ENCODE measurements at places on chromosomes 2 and 18. TPM values are rescaled to one million over a fixed set of nuclear protein-coding genes. Genes with fewer than 3 reads are reported as not detected.

Gene KDSR
- 9.6 TPM for total RNA-seq

Gene HOXD13
- total RNA-seq: not detected

Gene WDR7
- 64.3 TPM for total RNA-seq

Gene HOXD4
- total RNA-seq: 2.1 TPM

Gene IL1R1
- 5.3 TPM for total RNA-seq

Gene TMEM178A
- total RNA-seq: not detected

Gene RIT2
- not detected for total RNA-seq

Gene PRKAG3
- total RNA-seq: not detected

Gene CTLA4
- 0.16 TPM for total RNA-seq

Gene TMEM37
- total RNA-seq: 0.49 TPM

Gene SAG
- total RNA-seq: not detected

Gene RIF1
- total RNA-seq: 44.9 TPM

Gene CSRNP3
- under 0.01 TPM for total RNA-seq

Gene CFAP53
- total RNA-seq: 0.31 TPM

Gene DLX1
- not detected for total RNA-seq

Gene HOXD8
- total RNA-seq: 12.6 TPM

Gene SERPINB3
- total RNA-seq: not detected

Gene PJVK
- 0.32 TPM for total RNA-seq

Gene ADAM23
- total RNA-seq: 3.2 TPM

Gene SLC19A3
- total RNA-seq: not detected

Gene CPS1
- 0.88 TPM for total RNA-seq

Gene SLC30A3
- 34.7 TPM for total RNA-seq

Gene CIB4
- not detected for total RNA-seq

Gene OBSL1
- total RNA-seq: 13.9 TPM

Gene SERPINB10
- total RNA-seq: not detected

Gene CROCC2
- not detected for total RNA-seq

Gene APLF
- total RNA-seq: 8.1 TPM

Gene EMILIN1
- total RNA-seq: 2.3 TPM

Gene CDH19
- total RNA-seq: 0.06 TPM

Gene KCNJ13
- not detected for total RNA-seq

Gene STAT4
- under 0.01 TPM for total RNA-seq

Gene XDH
- total RNA-seq: not detected

Gene PHOSPHO2
- 2.4 TPM for total RNA-seq

Gene NETO1
- not detected for total RNA-seq

Gene KIF1A
- not detected for total RNA-seq

Gene AOX1
- total RNA-seq: 2.7 TPM

Gene C2orf80
- not detected for total RNA-seq

Gene POTEI
- 0.16 TPM for total RNA-seq
